Esophagus mucosa (tissue), 1 donor: ENCODE measurements at places on chromosomes 6 and 20. TPM values are rescaled to one million over a fixed set of nuclear protein-coding genes. Genes with fewer than 3 reads are reported as not detected.

MAP7 gene
- 29.9 TPM for total RNA-seq

EPPIN gene
- not detected for total RNA-seq

KCNS1 gene
- 0.40 TPM for total RNA-seq

GRCh38 chr6:55176958-55177357 lies 2.6 kb downstream of the HCRTR2 start:
- ATAC-seq: no peak
